GM12891 (cell line): ENCODE measurements at places on chromosomes 3 and 15.

GRCh38 chr15:57031605-57032004 lies 113.2 kb downstream of the TCF12 start:
- no peak for DNase-seq

DNA sequence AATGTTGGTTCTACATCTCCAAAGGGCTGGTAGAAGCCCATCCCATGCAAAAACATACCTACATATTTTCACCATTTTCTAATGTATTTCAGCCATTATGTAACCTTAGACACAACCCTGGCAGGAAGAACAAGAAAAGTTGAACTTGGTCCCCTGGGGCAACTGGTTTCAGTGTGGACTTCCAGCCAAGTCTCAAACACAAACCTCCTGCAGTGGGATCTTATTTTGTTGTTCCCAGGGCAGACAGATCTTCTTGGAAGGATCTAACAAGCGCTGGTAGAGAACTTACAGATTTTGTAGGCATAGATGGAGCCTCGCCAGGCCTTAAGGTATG lies 96.3 kb downstream of the ADAMTS17 start:
- DNase-seq: no peak

GRCh38 chr3:195921334-195921791 lies 13.0 kb upstream of the TNK2 start:
- DNase-seq: no peak

- no peak for DNase-seq
Observed at GRCh38 chr3:185900228-185900627, 37.6 kb downstream of the TRA2B start.

GRCh38 chr15:82110144-82110543 lies 64.3 kb upstream of the MEX3B start:
- no peak for DNase-seq

DNA sequence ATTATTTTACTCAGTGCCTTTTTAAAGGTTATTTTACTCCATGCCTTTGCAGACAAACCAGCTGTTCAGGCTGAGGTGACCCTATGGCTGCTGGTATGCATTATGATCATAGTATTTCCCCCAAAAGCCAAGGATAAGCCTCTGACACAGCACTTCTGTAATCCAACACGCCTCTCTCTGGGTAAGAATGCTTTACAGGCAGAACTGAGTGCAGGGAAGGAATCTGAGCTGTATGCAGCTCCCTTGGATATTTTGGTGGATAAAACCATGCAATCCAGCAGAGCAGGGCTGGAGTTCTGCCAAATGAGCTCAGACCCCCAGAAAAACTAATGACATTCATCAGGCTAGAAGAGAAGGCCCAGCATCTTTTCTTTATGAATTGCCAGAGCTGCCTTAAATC lies 11.7 kb upstream of the MAP1A start:
- DNase-seq: no peak

- DNase-seq: no peak
Observed at GRCh38 chr3:11908981-11909698, 62.5 kb upstream of the TAMM41 start.

DNA sequence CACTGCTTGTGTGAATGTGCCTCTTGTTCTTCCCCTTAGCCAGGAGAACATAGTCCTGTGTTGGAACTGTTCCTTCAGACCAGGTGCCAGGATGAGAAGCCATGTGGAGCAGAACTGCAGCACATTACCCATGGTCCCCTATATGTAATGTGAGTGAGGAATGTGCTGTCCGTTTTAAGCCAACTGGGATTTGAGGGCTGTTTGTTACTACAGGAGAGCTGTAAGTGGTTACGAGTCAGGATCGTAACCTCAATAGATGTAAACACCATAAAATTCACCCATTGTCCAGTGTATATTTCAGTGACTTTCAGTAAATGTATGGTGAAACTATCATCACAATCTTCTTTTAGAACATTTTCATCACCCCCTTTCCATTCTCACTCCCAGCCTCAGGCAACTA lies 10.1 kb upstream of the SCAP start:
- DNase-seq: no peak

- no peak for DNase-seq
Observed at GRCh38 chr3:121942116-121942786, 48.0 kb downstream of the SLC15A2 start.
